ENCODE measurements at places on chromosomes 1 and 21. TPM values are rescaled to one million over a fixed set of nuclear protein-coding genes. Genes with fewer than 3 reads are reported as not detected.

Gene RASSF5
- 0.82 TPM for total RNA-seq

Gene CHODL
- 6.9 TPM for total RNA-seq

Gene CFHR3
- not detected for total RNA-seq

Gene LCE4A
- total RNA-seq = not detected

Gene RGS18
- total RNA-seq = 0.41 TPM

Gene MAP1LC3C
- 0.82 TPM for total RNA-seq

Gene TMEM81
- 3.3 TPM for total RNA-seq

Gene GBP4
- 0.82 TPM for total RNA-seq

Gene PYHIN1
- not detected for total RNA-seq

Gene HUNK
- 7.7 TPM for total RNA-seq

Gene LHX8
- 2.4 TPM for total RNA-seq

Gene CNTN2
- 17.5 TPM for total RNA-seq

Gene CCDC30
- total RNA-seq = 11.8 TPM

Gene OR2T35
- total RNA-seq = under 0.01 TPM

Gene SMG7
- total RNA-seq = 19.2 TPM

Gene CFAP45
- total RNA-seq = under 0.01 TPM

Gene ARHGAP30
- total RNA-seq = 0.82 TPM

Gene TLCD4
- total RNA-seq = 15.9 TPM

Gene NKAIN1
- total RNA-seq = 28.1 TPM

Gene DPT
- under 0.01 TPM for total RNA-seq

Gene ST6GALNAC3
- 14.3 TPM for total RNA-seq

Gene ADAM15
- total RNA-seq = 11.8 TPM

Gene SLFNL1
- 0.82 TPM for total RNA-seq

Gene NEK2
- total RNA-seq = 2.9 TPM

Gene FMO5
- total RNA-seq = 0.41 TPM

Gene CYP4X1
- 18.3 TPM for total RNA-seq

Gene KRTAP7-1
- not detected for total RNA-seq

Gene MPC2
- total RNA-seq = 62.8 TPM

Gene S100A5
- total RNA-seq = not detected

Gene E2F2
- 1.2 TPM for total RNA-seq

Gene NID1
- total RNA-seq = 11.0 TPM

Gene SH3D21
- 0.82 TPM for total RNA-seq

Gene LRRC71
- not detected for total RNA-seq

Gene PCP4
- 6.1 TPM for total RNA-seq

All from frontal cortex (tissue), 4 donors.